H1 (cell line): ENCODE measurements at places on chromosomes 16 and 17.

GRCh38 chr16:69894676-69895075 lies 56.5 kb upstream of the CLEC18A start:
- no peaks in the 10 kb centered on the region for H3K36me3 ChIP-seq
- no peak overlapping the region for H3K4me3 ChIP-seq
- H3K4me1 ChIP-seq = no peaks in the 10 kb centered on the region
- H3K27ac ChIP-seq = no peak overlapping the region
- H3K27me3 ChIP-seq = no peaks in the 10 kb centered on the region
- DNase-seq = no peak

DNA sequence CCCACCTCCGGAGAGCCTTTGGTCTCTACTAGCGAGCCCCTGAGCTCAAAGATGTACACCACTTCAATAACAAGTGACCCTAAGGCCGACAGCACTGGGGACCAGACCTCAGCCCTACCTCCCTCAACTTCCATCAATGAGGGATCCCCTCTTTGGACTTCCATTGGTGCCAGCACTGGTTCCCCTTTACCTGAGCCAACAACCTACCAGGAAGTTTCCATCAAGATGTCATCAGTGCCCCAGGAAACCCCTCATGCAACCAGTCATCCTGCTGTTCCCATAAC lies 702 bp downstream of the SPN start:
- peaks cover 22% of the 10 kb centered on the region for H3K4me1 ChIP-seq
- no peak overlapping the region for H3K27ac ChIP-seq
- no peak for DNase-seq
- H3K36me3 ChIP-seq = no peaks in the 10 kb centered on the region

DNA sequence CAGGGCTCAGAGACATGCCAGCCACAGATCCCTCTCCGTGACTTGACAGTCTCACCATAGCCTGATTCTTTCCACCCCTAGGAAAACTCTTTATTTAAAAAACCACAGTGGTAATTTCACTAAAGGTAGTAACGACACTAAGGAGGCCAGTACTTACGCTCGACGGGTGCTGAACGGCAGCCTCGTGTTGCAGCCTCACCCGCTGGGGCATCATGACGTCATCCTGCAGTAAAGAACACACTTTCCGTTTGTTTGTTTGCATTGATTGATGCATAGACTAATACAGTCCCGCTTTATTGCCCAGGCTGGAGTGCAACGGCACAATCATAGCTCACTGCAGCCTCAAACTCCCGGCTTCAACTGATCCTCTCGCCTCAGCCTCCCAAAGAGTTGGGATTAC lies 65.1 kb upstream of the METRNL start:
- no peaks in the 10 kb centered on the region for H3K36me3 ChIP-seq
- H3K27me3 ChIP-seq = no peaks in the 10 kb centered on the region
- no peak for DNase-seq
- H3K4me3 ChIP-seq = no peak overlapping the region

DNA sequence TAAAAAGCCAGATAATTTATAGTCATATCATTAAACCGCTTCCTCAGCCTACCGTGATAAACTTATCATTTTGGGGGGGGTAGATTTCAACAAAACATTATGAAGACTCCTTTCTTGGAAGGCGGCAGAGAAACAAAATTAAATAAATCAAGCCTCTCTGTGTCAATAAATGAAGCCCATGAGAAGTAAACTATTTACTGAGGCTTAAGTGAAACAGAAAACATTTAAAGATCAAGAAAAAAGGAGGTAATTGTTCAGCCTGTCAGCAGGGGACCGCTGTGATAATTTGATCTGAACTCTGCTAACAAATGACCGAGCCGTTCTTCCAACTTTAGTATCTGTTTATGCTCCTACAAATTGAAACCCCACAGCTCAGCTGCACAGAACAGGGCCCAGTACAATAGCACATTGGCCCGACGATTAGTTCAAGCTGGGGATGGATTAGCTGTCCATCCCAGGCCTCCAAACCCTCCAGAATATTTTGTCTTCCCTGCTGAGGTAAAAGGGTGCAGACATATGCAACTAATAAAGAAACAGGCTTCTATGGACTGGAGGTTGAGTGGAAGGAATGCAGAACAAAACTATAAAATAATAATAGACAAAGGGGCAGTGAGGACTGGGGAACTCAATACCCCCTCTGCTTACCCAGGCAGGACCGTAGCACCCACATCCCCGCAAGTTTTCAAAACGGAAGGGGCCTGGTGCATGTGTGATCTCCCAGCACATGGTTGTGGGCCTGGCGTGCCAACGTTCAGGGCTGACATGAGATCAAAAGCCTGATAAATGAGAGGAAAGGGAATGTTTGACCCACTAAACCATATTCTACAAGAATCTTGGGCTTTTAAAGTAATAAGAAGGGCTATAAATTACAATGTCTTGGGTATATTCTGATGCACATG lies 298.1 kb upstream of the IRX5 start:
- no peaks in the 10 kb centered on the region for H3K4me1 ChIP-seq
- no peak overlapping the region for H3K27ac ChIP-seq
- H3K4me3 ChIP-seq = no peak overlapping the region

DNA sequence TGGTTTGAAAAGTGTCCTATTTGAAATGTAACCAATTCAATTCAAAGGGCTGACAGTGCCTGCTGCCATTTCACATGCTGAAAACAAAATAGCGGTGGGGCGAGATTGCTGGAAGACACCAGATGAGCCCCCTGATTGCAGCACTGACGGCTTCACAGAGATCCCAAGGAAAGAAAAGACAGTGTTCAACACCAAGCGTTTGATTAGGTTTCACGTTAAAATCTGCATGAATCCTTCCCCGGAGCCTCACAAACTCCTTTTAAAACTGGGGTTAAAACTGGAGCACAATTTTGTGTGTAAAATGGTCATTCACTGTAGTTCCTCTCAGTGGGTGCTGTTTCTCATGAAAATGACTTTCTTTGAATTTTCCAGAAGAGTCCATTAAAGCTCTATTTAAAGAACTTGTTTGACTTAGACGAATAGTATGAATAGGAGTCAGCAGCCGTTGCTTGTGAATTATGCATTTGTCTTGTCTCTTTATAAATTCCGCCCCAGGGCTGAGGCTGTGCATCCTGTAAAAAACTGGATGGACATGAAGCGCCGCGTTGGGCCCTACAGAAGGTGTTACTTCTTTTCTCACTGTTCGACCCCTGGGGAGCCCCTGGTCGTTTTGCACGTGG lies 8.8 kb downstream of the MLYCD start:
- peaks cover 13% of the 10 kb centered on the region for H3K36me3 ChIP-seq
- DNase-seq = no peak
- H3K4me3 ChIP-seq = no peak overlapping the region
- H3K27me3 ChIP-seq = no peaks in the 10 kb centered on the region
- H3K27ac ChIP-seq = no peak overlapping the region

DNA sequence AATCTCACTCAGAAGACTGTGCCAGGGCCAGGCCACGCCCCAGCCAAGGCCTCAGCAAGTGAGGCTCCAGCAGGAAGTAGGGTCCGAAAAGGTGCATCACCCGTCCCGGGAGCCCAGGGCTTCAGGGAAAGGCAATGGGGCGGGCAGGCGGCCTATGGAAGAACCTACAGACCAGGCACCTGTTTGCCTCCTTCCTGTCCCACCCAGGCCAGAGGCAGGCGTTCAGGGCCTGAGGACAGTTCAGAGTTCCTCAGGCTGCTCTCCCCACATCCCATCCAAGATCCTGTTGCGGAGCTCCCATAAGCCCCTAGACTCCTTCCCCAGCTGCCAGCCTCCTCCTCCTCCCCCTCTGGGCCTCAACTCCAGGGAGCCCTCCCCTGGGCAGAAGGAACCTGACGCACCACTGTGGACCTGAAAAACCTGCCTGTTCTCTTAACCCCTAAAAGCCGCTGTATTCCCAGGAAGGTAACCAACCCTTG lies 2.3 kb downstream of the CLUH start:
- H3K4me1 ChIP-seq = peaks cover 20% of the 10 kb centered on the region
- no peaks in the 10 kb centered on the region for H3K36me3 ChIP-seq
- H3K27me3 ChIP-seq = peaks cover 4% of the 10 kb centered on the region; the same call in 1 of the 2 replicates
- no peak overlapping the region for H3K27ac ChIP-seq

DNA sequence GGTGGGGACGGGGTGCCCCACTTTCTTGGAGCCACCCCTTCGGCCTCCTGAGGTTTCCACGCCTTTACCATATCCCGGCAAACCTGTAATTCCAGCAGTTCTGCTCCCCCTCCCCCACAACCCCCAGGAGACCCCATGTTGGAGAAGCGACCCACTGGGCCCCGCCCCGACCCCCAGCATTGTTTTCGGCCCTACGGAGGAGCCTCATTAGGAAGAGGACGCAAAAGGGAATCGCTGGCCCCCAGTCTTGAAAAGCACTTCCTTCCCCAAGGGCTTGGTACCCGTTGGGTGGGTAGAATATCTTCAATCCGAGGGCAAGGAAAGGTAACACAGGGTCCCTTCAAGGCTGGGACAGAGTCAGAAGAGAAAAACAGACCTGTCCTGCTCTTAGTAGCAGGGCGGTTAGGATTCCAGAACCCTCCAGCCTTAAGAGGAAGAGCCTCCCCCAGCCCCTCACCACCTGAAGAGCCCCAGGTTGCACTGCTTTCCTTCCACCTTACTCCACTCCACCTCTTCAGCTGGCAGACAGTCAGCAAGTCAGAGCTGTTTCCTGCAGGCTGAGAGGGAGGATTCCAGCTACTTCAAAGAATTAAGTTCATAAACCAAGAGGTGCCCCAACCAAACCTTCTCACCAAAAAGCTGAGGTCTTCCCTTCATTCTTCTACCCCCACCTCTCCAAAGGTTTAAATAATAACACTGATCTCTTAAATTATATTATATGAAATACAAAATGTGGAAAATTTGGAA lies 803 bp upstream of the TLCD2 start:
- no peak overlapping the region for H3K27ac ChIP-seq
- DNase-seq = no peak
- peak overlapping the region; percentile 76 for H3K4me3 ChIP-seq
- H3K36me3 ChIP-seq = no peaks in the 10 kb centered on the region

DNA sequence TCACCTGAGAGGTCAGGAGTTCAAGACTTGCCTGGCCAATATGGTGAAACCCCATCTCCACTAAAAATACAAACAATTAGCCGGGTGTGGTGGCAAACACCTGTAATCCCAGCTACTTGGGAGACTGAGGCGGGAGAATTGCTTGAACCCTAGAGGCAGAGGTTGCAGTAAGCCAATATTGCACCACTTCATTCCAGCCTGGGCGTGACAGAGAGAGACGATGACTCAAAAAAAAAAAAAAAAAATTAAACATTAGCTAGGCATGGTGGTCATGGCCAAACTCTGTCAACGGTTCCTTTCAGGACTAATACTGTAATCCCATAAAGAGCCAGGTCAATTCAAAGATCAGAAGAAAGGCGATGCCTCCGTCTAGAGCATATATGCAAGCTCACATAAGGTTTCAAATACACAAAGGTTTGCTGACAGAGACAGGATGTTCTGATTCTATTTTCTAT lies 2.4 kb downstream of the RNF157 start:
- peaks cover 5% of the 10 kb centered on the region for H3K27me3 ChIP-seq
- no peak overlapping the region for H3K4me3 ChIP-seq
- H3K27ac ChIP-seq = no peak overlapping the region
- peaks cover 5% of the 10 kb centered on the region for H3K4me1 ChIP-seq
- no peak for DNase-seq
- no peaks in the 10 kb centered on the region for H3K36me3 ChIP-seq

DNA sequence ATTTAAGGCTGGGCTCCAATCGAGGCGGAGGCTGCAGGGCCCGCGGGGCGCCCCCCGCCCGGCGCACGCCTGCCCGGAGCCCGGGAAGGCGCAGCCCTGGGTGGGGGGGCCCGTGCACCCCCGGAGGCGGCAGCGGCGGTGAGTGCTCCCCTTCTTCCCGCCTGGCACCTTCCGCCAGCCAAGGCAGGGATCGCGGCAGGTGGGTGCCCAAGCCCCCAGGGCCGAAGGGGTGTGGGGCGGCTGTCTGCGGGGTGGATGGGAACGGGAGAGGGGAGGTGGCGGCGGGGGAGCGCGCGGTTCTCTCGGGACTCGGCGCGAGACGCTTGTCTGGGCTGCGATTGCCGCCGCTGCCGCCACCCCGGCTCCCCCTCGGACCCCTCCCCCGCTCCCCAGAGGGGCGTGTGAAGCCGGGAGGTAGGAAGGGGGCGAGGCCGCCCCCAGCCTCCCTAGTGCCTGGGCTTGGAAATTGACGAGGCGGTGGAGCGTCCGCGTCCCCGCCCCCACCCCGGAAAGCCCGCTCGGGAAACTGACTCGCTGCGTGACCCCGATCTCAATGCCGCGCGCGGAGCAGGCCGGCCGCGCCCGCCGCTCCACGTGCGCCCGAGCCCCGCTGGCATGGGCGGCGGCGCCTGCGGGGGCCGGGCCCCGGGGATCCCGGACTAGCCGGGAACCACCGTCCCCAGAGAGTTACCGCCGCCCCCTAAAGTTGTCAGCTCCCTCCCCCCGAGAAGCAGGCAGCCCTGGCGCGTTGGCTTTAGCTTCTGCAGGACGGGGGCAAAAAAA lies 231.5 kb downstream of the MRTFB start:
- peaks cover 18% of the 10 kb centered on the region for H3K4me1 ChIP-seq
- H3K4me3 ChIP-seq = peak overlapping the region; percentile 84
- no peaks in the 10 kb centered on the region for H3K36me3 ChIP-seq

DNA sequence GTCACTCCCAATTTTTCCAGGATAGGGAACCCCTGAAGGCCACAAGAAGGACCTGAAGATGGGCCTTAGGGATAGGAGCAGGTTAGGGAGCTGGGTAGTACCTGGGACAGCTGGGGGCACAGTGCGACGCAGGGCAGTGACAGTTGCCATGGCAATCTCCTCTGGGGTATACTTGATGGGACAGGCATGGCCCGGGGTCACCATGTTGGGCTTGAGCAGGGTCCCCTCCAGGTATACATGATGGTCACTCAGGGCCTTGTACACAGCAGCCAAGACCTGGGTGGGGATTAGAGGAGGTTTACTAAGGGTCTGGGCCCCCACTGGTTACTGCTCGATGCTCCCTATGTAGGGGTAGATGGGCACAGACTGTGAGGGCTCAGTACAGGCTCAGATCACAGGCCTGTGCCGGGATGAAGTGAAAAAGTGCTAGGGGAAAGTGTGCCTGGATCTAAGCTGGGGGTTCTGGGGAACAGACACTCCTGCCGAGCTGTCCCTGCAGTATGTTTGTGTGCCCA lies 2.7 kb downstream of the ALDOC start:
- DNase-seq = no peak
- H3K27me3 ChIP-seq = peaks cover 8% of the 10 kb centered on the region
- peaks cover 17% of the 10 kb centered on the region for H3K36me3 ChIP-seq
- no peak overlapping the region for H3K27ac ChIP-seq
- H3K4me3 ChIP-seq = no peak overlapping the region

- H3K4me1 ChIP-seq = peaks cover 11% of the 10 kb centered on the region
- no peak overlapping the region for H3K4me3 ChIP-seq
- no peaks in the 10 kb centered on the region for H3K27me3 ChIP-seq
- H3K27ac ChIP-seq = no peak overlapping the region
These were observed 484.7 kb downstream of the SOX9 start for GRCh38 chr17:72605543-72605942.

DNA sequence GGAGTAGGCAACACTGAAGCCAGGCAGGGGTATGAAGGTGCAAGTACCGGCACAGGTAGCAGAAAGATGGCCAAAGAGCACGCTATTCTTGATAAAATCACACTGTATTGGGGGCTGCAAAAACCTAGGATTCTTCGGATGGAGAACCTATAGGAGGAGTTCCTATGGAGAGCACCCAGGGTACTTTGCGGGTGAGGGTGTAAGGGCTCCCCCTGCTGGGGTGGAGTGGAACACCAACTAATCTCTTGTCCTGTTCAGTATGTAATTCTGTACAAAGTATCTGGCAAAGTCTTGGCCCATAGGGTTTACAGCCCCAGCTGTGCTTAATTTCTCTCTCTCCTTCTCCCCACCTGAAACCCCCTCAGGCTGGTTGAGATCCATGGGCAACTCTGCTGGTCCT lies 393.1 kb upstream of the ASIC2 start:
- no peak overlapping the region for H3K27ac ChIP-seq
- H3K36me3 ChIP-seq = no peaks in the 10 kb centered on the region
